ENCODE measurements at places on chromosomes 1 and 21. TPM values are rescaled to one million over a fixed set of nuclear protein-coding genes. Genes with fewer than 3 reads are reported as not detected.

Gene OR2T35
- total RNA-seq = not detected

Gene HES2
- 2.2 TPM for total RNA-seq

Gene PPP1R12B
- 1.6 TPM for total RNA-seq

Gene WNT4
- 0.12 TPM for total RNA-seq

Gene JTB
- total RNA-seq = 147 TPM

Gene ORC1
- 19.3 TPM for total RNA-seq

Gene GBP5
- total RNA-seq = not detected

Gene DUSP10
- total RNA-seq = 3.4 TPM

Gene ADAM30
- total RNA-seq = not detected

Gene TBX19
- 0.78 TPM for total RNA-seq

Measured in A549 treated with ZK216348 at 1 μM for 4 hours (cell line).